ENCODE measurements at places on chromosomes 16 and 17. TPM values are rescaled to one million over a fixed set of nuclear protein-coding genes. Genes with fewer than 3 reads are reported as not detected.

The PLEKHH3 gene
- total RNA-seq = 0.36 TPM

The PIGS gene
- total RNA-seq = 59.9 TPM

The SCN4A gene
- 0.02 TPM for total RNA-seq

The SRRM2 gene
- total RNA-seq = 595 TPM

The SPATA32 gene
- 0.16 TPM for total RNA-seq

The TLCD2 gene
- total RNA-seq = 0.11 TPM

The STH gene
- not detected for total RNA-seq

The CD300LB gene
- not detected for total RNA-seq

The GGNBP2 gene
- 115 TPM for total RNA-seq

The CDH5 gene
- total RNA-seq = not detected

The EMP2 gene
- total RNA-seq = not detected

The NSMCE1 gene
- 123 TPM for total RNA-seq

The C16orf74 gene
- total RNA-seq = 0.34 TPM

The CCL17 gene
- total RNA-seq = not detected

The OR4D1 gene
- total RNA-seq = 0.27 TPM

The TBC1D3C gene
- total RNA-seq = not detected

The ABCA10 gene
- total RNA-seq = 0.64 TPM

The CD300C gene
- total RNA-seq = 0.52 TPM

The QRICH2 gene
- 3.2 TPM for total RNA-seq

The TP53TG3F gene
- total RNA-seq = not detected

The NOG gene
- not detected for total RNA-seq

The MPV17L gene
- not detected for total RNA-seq

The EIF5A gene
- total RNA-seq = 709 TPM

The CRISPLD2 gene
- 0.50 TPM for total RNA-seq

The NFATC2IP gene
- 127 TPM for total RNA-seq

The TMEM235 gene
- not detected for total RNA-seq

The DNAJC7 gene
- total RNA-seq = 103 TPM

The ARHGAP44 gene
- total RNA-seq = 0.36 TPM

The TNFRSF17 gene
- not detected for total RNA-seq

The GUCY2D gene
- total RNA-seq = 0.05 TPM

The NPIPA5 gene
- 18.6 TPM for total RNA-seq

The GRAP gene
- total RNA-seq = 24.7 TPM

The CLEC18C gene
- 0.16 TPM for total RNA-seq

The MT4 gene
- total RNA-seq = not detected

The DPEP3 gene
- total RNA-seq = not detected

The NEK8 gene
- 7.3 TPM for total RNA-seq

The OSGIN1 gene
- 0.84 TPM for total RNA-seq

The METTL9 gene
- total RNA-seq = 79.7 TPM

The ACACA gene
- 62.5 TPM for total RNA-seq

The PABPN1L gene
- total RNA-seq = not detected
